ENCODE measurements at places on chromosomes 6 and 20. TPM values are rescaled to one million over a fixed set of nuclear protein-coding genes. Genes with fewer than 3 reads are reported as not detected.

DNA sequence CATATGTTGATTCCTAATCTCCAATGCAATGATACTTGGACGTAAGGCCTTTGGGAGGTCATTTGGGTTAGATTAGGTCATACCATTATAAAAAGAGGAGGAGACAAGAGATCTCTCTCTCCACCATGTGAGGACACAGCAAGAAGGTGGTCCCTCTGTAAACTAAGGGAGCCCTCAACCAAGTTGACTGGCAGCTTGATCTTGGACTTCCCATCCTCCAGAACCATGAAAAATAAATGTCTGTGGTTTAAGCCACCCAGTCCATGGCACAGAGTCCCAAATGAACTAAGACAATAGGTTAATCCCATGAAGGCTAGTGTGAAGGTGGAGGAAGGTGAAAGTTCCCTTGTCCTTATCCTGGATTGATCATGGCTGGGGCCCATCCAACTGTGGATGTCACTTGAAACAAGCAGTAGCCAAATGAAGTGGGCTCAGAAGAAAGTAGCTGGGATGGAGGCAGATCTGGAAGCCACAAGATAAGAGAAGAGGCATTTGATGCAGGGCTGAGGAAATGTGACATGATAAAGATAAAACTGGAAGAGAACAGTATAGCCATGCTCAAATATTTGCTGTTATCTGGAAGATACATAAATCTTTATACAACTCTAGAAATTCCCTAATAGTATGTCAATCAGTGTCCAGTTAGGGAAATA, 99.9 kb downstream of the BANF2 start:
- no peak for DNase-seq

DNA sequence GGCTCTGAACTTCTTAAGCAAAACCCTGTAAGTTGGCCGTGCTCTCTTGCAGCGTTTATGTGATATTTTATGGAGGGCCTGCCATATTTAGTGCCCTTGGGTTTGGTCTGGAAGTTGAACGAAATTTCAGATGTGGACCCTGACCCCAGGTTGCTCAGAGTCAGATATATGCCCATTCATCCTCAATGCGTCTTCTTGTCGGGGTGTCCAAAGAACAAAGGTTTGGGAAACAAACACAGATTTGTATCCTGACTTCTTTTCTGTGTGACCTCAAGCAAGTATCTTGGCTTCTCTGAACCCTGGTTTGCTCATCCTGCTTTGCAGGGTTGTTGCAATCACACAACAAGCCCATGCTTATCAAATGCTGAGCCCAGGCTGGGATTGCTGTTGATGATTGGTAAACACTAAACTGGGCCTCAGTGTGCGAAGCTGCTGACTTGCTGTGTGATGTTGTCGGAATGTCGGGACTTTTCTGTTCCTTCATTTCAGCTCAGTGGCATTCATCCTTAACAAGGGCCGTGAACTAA, 103.5 kb upstream of the PTPN1 start:
- no peak for DNase-seq

DNA sequence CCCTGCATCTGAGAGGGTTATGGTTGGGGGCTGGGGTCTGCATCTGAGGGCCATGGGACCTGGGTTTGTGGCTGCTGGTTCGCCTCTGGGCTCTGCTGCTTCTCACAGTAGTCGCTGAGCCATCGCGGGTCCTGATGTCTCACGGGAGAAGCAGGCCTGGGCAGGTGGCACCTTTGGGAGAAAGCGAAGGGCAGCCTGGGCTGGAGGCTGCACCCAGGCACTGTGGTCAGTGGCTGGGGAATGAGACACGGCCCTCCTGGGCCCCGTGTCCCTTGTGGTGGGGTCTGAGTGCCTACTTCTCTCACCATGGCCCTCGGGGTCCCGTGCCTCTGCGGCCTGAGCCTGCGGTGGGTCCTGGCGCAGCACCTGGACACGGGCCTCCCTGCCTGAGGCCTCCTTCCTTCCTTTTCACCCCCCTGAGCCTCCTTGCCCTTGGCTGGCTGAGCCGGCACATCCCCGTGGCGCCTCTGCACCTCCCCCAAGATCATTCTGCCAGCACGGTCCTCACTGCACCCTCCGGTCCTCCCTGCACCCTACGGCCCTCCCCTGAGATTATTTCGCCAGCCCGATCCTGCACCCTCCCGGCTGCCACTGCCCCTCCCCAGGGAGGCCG, 206.0 kb downstream of the ERMARD start:
- peak; percentile 34 for DNase-seq

DNA sequence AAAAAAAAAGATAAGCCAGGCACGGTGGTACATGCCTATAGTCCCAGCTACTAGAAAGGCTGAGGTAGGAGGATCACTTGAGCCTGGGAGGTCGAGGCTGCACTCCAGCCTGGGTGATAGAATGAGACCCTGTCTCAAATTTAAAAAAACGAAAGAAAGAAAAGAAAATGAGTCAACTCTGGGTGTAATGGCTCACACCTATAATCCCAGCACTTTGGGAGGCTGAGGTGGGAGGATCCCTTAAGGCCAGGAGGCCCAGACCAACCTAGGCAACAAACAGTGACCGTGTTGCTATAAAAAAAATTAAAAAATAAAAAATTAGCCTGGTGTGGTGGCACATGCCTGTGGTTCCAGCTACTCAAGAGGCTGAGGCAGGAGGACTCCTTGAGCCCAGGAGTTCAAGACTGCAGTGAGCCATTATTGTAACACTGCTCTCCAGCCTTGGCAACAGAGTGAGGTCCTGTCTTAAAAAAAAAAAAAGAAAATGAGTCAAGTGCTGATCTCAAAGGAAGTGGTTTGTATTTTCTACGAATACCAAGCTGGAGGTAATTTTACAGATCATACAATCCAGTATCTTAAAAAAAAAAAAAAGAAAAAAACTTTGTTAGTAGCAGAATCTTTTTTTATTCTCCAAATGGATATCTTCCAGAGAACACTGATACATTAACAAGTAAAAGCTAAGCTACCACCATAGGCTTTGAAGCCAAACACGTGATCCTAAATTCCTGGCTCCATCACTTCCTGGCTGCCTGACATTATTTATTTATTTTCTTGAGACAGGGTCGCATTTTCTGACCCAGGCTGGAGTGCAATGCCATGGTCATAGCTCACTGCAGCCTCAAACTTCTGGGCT, 5.7 kb downstream of the COMMD7 start:
- no peak for DNase-seq

GRCh38 chr6:158376631-158377081, 64.4 kb downstream of the TULP4 start:
- no peak for DNase-seq

DNA sequence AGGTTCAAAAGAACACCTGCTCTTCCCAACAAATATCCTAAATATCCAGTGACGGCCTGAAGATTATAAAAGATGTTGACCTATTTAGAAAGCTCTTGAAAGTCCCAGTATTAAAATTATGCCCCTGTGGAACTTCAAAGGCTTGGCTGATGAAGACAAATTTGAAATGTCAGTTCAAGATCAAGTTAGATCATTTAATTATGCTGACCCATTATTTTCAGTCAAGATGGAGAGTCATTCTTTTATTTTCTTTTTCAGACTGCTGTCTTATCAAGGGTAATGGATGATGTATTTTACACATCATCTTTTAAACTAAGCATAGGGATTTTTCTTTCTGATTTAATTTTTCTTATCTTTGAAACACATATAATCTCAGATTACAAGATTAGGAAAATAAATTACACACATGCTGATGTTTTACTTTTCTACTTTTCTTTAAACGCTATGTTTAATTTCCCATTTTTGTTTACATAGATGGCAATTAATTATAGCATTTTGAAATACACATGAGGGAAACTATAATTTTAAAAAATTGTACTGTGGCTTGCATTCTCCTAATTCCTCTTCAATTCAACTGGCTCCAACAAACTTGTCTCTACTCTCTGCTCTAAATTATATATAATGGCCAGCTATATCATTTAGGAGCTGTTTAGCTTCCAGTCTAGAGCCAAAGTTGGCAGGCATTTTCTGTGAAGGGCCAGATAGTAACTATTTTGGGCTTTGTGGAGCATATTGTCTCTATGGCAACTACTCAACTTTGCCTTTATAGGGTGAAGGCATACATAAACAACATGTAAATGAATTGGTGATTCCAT, 123.7 kb downstream of the RCAN2 start:
- no peak for DNase-seq

- no peak for DNase-seq
Observed at GRCh38 chr6:97177905-97178304, 105.1 kb downstream of the MMS22L start.

DNA sequence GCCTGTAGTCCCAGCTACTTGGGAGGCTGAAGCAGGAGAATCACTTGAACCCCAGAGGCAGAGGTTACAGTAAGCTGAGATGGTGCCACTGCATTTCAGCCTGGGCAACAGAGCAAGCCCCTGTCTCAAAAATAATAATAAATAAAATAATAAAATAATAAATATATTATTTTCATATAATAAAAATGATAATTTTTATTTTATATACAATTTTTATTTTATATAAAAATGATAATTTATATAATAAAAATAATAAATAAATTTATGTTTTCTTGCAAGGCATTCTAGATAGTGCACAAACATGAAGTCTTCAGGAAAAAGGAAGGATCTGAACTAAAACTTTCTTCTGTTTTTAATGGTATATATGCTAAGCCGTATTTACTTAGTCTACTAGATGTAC, 12.6 kb upstream of the SGK1 start:
- no peak for DNase-seq

GRCh38 chr20:61477451-61477861, 225.4 kb downstream of the CDH4 start:
- DNase-seq: no peak

GRCh38 chr6:158168040-158168289, at the start of gene SERAC1:
Gene SERAC1, minus strand, starts transcription at chr6:158168262. Its CDS starts 9,899 bp downstream, at chr6:158158363.
- no peak for DNase-seq

GRCh38 chr20:21286775-21287174, 16.4 kb upstream of the XRN2 start:
- DNase-seq: no peak

DNA sequence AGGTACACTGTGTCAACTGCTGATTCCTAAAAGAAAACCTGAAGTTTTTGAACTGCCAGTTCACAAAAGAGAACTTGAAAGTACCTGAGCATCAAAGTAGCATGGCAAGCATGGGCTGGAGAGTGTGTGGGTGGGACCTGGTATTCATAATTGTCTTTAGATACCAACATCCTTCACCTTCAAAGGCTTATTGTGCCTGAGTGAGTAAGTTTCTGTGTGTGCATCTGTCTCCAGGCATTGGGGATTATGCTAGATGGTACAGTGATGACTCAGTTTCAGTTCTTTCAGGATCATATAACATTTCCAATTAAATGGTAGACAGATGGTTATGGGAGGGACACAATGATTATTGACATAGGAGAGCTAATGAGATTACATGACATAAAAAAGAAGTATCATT, 238.5 kb downstream of the ZFAND3 start:
- no peak for DNase-seq

Gene SMAP1
- total RNA-seq: 25.5 TPM

Gene NRSN1
- total RNA-seq: not detected

Gene NELFE
- 109 TPM for total RNA-seq

Gene NEDD9
- total RNA-seq: 5.0 TPM

Gene PCIF1
- total RNA-seq: 28.4 TPM
